ENCODE measurements at places on chromosomes 7 and 10.

DNA sequence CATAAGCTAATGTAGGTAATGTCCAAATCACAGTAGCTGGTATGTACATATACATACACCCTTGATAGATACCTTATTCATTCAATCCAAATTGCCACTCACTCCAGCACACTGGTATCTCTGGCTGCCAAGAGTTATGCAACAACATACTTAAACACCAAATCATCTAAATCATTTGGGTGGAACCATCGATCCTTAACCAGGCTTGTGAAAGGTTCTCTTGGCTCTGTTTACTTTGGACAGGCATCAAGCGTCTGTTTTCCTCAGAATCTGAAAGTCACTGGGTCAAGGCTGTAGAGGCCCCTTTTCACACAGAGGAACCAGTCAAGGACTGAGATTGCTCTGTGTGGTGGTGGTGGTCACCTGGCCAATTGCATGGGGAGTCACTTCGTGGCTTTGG is 24.6 kb downstream of the JAZF1 start:
- peak; percentile 87 for DNase-seq

DNA sequence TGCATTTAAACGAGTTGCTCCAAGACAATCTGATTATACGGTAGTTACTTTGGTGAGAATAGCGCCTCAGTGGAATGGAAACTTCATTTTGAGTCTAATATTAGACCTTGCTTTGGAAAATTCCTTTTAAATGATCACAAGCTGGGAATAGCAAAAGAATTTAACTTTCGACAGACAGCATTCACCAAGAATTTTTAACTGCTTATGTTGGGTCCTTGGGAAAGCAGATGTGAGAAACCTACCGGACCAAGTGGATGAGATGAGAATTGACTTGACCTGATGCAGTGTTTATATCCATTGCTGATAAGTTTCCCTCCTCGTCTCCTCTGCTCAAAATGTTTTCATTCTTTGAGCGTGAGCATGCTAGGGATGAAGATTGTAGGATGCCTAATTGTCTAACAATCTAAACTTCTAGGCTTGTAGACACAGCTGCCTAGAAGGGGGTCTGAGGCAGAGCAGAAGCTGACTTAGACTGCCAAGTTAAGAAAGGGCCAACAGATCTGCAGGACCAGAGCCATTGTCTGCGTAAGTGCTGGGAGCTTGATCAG is 126.9 kb downstream of the CNNM2 start:
- DNase-seq = no peak

DNA sequence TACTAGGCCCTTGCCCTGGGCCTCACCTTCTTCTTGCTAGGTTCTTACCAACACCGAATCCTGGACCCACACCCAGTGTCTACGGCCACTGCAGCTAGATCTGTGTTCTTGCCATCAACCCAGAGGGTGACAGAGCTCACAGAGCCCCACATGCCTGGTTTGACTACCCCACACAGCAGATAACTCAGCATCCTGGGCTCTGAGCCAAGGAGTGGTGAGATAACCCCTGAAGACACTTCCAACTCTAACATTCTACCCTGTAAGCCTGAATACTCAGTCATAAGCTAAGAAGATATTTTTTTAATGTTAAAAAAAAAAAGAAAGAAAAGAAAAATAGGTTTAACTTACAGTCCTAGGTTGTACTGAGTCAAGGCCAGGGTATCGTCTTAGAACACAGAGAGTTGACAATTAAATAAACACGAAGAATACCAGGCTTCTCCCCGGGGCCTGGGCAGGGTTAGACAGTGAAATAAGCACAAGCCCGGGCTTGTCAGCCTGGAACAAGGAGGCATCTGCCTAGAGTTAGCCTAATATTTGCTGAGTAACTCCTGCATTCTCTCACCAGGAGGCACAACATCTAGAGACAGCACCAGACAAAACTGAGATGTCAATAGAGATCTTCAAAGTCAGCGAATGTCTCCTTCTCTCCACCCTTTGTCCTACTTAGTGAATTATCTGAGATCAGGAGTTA is 556.5 kb upstream of the LRRN3 start:
- peak; percentile 44 for DNase-seq

- no peak for DNase-seq
Measured at GRCh38 chr7:132350741-132351140, 225.5 kb downstream of the PLXNA4 start.

DNA sequence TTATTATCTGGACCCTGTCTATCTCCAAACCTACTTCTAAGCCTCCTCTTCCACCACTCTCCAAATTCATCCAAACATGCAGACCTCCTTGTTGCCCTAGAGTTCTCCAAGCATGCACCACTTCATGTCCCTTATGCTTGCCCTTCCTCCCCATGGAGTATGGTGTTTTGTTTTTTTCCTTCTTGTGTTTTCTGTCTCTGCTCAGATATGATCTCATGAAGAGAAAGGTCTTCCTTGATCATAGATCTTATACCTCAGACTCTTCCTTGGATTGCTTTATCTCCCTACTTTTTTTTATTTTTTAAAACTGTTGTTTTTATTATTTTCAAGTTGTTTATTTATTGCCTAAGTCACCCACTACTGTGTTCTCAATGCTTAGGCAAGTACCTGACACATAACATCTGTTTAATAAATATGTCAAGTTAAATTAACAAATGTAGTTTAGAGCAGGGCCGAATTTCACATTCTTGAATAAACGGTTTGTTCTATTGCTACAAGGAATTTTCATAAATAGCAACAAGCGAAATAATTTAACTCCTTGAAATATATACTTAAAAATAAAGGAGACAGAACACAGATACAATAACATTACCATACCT is 84.5 kb downstream of the HGF start:
- DNase-seq = peak; percentile 60

DNA sequence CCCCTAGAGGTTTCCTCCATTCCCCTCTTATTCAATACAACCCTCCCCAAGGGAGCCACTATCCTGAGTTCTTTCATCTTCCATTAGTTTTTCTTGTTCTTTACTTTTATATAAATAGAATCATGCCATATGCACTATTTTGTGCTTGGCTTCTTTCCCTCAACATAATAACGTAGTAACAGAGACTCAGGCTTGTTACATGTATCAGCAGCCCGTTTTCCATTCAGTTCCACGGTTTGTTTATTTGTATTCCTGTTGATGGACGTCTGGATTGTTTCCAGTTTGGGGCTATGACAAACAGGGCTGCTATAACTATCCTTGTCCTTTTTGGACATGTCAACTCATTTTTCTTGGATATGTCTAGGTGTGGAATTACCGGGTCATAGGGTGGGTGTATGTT is 264.4 kb upstream of the MKI67 start:
- no peak for DNase-seq

GRCh38 chr10:126225672-126226008 is 162.6 kb downstream of the ADAM12 start:
- peak; percentile 91 for DNase-seq

DNA sequence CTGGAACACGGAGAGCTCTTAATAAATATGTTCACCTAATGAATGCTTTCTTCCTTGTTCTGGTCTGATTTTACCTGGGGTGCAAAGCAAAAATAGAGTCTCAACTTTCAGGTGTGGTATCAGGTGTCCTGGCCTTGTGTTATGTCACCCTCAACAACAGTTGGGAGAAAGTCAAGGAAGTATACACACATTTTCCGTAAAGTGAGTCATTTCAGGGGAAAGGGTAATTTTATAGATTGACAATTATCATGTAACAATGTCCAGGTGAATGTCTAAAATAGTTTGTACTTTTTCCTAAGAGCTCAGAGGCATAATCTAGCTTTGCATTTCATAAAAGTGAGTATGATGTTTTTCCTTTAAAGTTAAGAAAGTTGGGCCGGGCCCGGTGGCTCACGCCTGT is 287.4 kb downstream of the SKIDA1 start:
- no peak for DNase-seq

- peak; percentile 91 for DNase-seq
Measured at GRCh38 chr7:19619122-19619521, 89.7 kb downstream of the POLR1F start.

- DNase-seq = peak; percentile 7
Measured at GRCh38 chr7:71132377-71133231, 660 bp downstream of the GALNT17 start.

- DNase-seq = no peak
Measured at GRCh38 chr7:18343047-18343446, 152.5 kb upstream of the HDAC9 start.

- DNase-seq = no peak
Measured at GRCh38 chr7:105493196-105493922, 28.7 kb downstream of the PUS7 start.

DNA sequence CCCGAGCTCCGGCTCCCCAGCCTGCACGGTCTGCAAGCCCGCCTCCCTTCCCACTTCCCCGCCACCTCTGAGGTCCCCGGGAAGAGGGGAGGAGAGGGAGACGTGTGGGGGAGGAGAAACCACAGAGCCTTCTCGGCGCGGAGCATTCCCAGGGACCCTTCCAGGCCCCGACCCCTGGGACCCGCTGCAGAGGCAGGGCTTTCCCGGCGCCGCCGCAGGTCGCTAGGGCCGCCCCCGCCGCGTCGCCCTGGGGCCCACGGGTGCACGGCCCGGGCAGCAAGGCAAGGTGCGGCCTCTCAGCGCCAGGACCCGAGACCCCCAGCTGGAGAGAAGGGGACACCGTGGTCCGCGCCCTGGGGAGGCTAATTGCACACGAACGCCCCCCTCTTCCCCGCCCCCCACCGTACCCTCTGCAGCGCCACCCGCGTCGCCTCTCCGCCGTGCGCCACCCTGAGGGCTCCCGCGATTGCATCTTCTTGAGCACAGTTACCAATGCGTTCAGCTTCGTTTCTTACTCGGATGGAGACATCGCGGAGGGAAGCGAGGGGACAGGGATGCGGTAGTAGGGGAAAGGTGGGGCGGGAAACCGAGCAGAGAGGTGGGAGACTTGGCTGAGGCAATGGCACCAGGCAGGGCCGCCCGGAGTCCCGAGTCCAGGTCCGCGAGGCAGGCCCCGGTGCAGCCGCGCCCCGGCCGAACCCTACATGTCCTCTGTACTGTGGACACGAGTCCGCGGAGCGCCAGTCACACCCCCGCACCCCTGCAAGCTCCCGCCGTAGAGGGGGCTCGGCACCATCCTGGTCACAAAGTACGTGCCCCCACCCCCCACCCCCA is 28.9 kb downstream of the SKIDA1 start:
- peak; percentile 34 for DNase-seq

GRCh38 chr7:158458716-158459282 is 128.8 kb downstream of the PTPRN2 start:
- no peak for DNase-seq

GRCh38 chr10:79491143-79491835 is 21.0 kb upstream of the EIF5AL1 start:
- no peak for DNase-seq

DNA sequence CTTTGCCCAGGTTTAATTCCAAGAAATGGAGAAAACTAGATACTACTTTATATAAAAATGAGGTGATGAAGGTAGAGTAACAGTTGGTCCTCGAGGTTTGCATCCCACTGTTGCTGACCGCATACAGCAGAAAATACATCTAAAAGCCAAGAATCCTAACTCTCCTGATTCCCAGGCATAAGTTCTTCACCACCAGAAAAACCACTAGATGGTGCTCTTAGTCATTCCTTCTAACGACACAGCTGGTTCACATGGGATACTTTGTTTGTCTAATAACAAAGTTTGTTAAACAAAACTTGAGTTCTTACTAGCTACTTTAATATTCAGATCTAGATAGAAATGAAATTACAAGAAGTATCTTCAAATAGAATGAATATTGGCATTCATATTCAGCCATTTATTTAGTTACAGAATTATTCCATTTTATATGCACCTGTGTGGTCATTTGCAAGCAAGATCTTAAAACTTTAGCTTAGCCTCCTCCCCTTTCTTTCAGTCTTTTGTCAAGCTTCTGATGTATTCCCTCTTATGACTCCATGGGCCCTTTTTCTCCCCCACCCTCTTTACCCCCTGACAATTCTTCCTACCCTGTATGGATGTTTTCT is 54.1 kb upstream of the CYP26C1 start:
- DNase-seq = peak; percentile 69

DNA sequence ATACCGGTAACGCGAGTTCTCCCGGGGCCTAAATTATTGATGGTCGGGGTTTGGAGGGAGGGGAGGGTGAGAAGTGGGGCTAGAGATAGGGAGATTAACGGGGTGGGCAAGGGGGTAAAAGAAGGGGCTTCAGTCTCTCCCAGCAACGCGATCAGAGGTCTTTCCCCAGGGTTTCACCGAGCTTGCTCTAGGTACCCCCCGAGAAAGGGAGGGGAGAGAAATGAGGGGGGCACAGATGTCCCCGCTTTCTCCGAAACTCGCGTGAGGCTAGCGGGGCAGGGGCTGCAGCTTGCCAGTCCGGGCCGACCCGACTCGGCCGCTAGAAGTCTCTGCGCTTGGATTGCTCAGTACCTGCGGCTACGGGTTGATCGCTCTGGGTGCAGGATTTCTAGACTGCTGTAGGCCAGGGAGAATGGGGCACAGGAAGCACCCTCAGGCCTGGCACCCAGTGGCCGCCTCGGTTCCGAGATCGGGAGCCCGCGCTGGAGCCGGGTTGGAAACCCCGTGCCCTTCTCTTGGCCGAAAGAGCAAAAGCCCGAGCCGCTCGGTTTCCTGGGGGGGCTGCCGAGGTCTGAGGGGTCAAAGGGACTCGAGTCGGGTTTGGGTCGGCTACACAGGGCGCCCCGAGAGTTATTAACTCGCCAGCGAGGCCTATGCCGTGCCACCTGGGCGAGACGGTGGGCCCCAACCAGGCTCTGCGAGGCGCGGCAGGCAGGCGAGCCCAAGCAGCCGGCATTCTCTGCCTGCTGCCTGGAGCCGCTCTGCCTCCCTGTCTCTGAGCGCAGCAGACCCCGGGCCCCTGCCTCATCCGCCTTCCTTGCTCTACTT is 3.1 kb downstream of the PAX2 start:
- no peak for DNase-seq

DNA sequence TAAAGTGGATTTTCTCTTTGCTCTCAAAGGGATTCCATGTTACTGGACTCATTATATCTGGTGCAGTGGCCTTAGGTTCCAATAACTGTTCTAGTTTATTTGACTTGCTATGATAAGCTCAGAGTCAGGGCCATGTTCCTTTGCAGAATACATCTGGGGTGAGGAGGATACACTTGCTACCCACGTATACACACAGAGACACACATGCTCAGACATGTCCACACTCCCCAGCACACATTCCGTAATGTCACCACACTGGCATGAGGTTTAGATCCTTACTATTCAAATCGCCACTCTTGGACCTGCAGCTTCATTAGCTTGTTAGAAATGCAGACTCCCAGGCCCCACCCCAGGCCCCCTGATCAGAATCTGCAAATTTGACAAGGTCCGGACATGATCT is 195.3 kb downstream of the BMPER start:
- no peak for DNase-seq

- no peak for DNase-seq
Measured at GRCh38 chr10:15802375-15802949, 57.8 kb downstream of the MINDY3 start.

Data from fibroblast of mammary gland (primary cell).